ENCODE measurements at places on chromosomes 4 and X. TPM values are rescaled to one million over a fixed set of nuclear protein-coding genes. Genes with fewer than 3 reads are reported as not detected.

- no peak for DNase-seq
These were observed 12.4 kb downstream of the EDNRA start for GRCh38 chr4:147493307-147493706.

GRCh38 chrX:106391284-106391911 is 220.4 kb upstream of the RADX start:
- DNase-seq, result no peak

- DNase-seq, result no peak
These were observed 722 bp upstream of the NBDY start for GRCh38 chrX:56728321-56728720.

- no peak for DNase-seq
These were observed 24.3 kb upstream of the PCDH10 start for GRCh38 chr4:133124746-133125145.

DNA sequence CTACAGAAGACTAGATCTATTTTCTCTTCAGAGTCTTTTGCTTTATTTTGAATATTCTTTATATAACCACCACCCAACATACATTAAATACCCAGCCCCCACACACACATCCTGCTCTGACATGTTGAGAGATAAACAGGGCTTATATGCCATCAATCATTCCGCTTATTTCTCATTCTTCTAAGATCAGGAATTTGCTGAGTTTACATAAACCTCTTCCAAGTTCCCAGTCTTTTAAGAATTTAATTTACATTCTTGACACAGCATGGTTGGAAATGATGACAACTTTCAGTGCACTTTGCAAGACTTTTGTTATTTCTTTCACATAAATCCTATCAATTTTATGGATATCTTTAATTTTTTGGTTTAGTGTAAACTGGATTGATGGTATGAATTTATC is 17.5 kb upstream of the RAB9B start:
- DNase-seq, result no peak

DNA sequence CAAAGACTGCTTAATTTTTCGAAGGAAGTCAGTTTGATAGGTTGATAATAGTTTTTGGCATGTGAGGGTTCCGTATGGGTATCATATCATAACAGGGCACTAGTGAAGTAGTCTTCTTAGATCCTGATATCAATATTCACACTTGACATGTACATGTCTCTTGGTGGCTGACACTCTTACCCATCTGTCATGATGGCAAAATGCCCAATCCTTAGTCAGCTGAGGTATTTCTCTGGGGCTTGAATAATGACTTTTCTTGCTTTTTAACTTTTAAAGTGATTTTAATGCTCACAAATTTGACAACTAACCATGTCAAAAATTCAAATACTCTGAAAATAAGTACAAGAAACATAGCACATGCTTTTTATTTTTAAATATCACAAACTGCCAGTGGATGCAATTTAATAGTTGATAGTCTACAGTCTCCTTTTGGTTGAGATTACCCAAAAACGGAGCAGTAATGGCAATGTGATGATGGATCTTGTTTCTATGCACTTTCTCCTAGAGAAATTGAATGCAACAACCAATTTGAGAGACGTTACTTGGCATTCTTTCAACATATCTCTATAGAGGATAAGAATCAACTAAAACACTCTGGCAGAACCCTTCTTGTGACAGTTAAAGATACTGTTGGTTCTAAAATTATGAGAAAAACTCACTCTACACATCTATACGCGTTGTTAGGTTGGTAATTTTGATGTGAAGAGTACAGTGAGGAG is 552.9 kb upstream of the PABPC4L start:
- no peak for DNase-seq

- no peak for DNase-seq
These were observed 73.8 kb downstream of the PHEX start for GRCh38 chrX:22105971-22106370.

The XPNPEP2 gene
- polyA plus RNA-seq, result 0.07 TPM

The TEX11 gene
- polyA plus RNA-seq, result 1.1 TPM

The CXCL6 gene
- 6.4 TPM for polyA plus RNA-seq

The MUC7 gene
- polyA plus RNA-seq, result 0.02 TPM

The FDCSP gene
- polyA plus RNA-seq, result 0.28 TPM

The AMER1 gene
- polyA plus RNA-seq, result 0.92 TPM

The HERC3 gene
- polyA plus RNA-seq, result 7.3 TPM

The GABRQ gene
- not detected for polyA plus RNA-seq
